Activated T-helper 1 cell treated with anti-CD3 and anti-CD28 coated beads, Interleukin-12 subunit alpha, Interleukin-12 subunit beta, Interleukin-2, Interleukin-4 antibody, amounts not matched to agents 30 ng/mL and 10 ng/mL and 1 ng/mL, durations not matched to agents 14 hours and 24 hours and 36 hours (primary cell): ENCODE measurements at places on chromosomes 5 and 9.

- DNase-seq = no peak
These were observed 5.5 kb upstream of the FGD3 start for GRCh38 chr9:92941861-92942260.

- DNase-seq = no peak
These were observed 9.1 kb downstream of the PTCH1 start for GRCh38 chr9:95507464-95508241.

DNA sequence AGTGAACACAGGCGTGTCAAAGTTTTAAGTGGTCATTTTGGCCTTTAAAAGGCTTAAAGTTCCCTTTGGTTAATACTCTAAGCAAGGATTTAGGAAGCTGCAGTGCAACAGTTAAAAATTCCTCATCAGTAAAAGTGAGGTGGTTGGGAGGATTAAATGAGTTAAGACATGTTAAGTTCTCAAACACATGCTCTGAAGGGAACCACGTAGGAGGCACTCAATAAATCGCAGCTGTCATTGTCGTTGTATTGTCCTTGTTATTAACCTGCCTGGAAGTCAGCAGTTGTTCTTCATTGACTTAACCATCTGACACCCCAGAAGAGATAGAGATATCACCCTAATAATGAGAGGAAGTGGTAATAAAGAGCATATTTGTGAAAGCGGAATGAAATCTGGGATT lies 247.5 kb downstream of the MARCHF11 start:
- DNase-seq = no peak

GRCh38 chr5:139592289-139592688 lies 31.1 kb downstream of the UBE2D2 start:
- no peak for DNase-seq

GRCh38 chr5:60779466-60779865 lies 64.6 kb downstream of the ELOVL7 start:
- no peak for DNase-seq

DNA sequence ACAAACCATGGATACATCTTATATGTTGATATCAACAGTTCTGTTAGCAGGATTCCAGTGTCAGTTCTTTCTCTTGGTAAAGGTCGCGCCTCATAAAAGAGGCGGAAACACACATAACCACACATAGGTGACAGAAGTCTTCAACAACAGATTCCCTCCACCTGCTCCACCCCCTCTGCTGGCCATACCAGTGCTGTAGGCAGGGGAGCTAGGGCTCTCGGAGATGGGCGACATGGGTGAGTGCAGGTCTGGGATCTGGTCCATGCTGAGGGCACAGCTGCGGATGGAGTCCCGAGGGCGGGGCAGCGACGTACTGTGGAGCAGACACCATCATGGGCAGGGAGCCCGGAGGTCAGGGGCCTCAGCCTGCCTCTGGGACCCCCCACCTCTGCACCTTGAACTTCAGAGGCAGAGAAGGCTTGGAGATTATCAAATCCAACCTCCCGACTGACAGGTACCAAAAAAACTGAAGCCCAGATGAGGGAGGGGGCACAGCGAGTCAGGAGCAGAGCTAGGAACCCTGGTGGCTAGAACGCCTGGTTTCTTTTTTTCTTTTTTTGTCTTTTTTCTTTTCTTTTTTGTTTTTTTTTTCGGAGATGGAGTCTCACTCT lies 12.0 kb upstream of the TOR2A start:
- DNase-seq = no peak

GRCh38 chr5:56479696-56480077 lies 246.6 kb upstream of the ANKRD55 start:
- DNase-seq = no peak

- no peak for DNase-seq
These were observed 32.2 kb downstream of the SPOCK1 start for GRCh38 chr5:137466889-137467288.

GRCh38 chr5:113546703-113547183 lies 33.2 kb downstream of the YTHDC2 start:
- DNase-seq = no peak

DNA sequence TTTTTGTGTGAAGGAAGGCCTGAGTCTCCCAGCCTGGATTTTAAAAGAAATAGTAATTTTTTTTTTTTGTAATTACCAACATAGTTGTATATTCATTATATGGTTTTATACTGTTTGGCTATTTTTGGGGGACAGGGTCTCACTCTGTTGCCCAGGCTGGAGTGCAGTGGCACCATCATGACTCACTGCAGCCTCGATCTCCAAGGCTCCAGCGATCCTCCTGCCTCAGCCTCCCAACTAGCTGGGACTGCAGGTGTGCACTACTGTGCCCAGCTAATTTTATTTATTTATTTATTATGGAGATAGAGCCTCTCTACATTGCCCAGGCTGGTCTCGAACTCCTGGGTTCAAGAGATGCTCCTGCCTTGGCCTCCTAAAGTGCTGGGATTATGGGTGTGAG lies 5.1 kb downstream of the LRRC8A start:
- no peak for DNase-seq

GRCh38 chr5:176670449-176670848 lies 23.2 kb downstream of the TSPAN17 start:
- DNase-seq = no peak

DNA sequence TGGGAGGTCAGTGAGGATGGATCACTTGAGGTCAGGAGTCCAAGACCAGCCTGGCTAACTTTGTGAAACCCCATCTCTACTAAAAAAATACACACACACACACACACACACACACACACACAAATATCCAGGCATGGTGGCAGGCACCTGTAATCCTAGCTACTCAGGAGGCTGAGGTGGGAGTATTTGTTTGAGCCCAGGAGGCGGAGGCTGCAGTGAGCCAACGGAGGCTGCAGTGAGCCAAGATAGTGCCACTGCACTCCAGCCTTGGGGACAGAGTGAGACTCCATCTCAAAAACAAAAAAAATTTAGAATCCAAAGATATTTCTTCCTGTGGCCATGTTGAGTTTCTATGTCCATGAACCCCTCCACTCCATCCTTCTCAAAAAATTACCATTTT lies 21.5 kb upstream of the CDC23 start:
- no peak for DNase-seq

DNA sequence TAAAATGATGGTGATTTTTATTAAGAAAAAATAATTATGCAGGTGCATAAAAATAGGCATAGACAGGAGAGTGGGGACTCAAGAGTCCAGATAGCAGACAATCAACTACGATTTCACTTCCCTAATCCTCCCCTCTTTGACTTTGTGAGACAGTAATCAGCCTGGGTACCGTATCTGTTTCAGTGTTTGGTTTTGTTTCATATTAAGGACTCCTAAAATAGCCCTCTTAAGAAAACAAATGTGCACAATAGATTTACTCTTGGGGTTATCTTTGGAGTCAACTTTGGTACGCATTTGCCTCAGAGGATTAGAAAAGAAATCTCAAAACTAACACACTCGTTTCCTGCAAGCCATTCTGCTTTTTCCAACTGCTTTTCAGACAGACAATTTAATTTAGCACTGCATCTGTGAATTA lies 96.3 kb downstream of the ZNF608 start:
- DNase-seq = no peak

DNA sequence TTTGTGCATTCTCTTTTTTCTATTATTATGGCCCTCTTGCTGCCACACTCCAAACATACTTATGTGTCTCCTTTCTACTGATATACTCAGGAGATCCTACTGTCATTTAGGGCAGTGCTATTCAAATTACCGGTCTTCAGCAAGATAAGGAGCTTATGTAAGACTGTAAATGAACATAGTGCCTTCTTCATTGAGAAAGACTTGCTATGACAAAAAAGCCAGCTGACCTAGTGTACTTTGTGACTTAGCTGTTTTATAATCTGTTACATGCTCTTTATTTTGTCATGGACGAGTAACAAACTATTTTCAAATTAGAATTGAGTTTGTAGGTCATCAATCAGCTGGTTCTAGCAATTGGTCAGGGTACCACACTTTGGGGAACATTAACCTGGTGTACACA lies 32.8 kb downstream of the RANBP17 start:
- DNase-seq = no peak

GRCh38 chr5:166562246-166562645 lies 1729.2 kb upstream of the WWC1 start:
- no peak for DNase-seq

DNA sequence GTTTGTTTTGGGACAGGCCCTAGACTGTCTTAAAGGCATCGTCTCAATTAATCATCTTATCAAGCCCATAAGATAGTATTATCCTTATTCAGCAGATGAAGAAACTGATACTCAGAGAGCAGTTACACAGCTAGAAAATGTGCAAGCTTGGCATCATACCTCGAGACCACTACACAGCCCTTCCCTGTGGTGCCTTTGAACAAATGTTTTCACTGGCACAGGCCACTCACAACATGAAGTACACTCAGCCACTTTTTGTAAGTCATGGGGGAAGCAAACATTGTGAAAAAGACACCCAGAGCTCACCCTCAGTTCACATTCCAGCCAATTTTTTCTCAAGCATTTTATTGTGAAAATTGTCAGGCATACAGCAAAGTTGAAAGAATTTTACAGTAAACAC lies 122.5 kb downstream of the WDR41 start:
- no peak for DNase-seq

DNA sequence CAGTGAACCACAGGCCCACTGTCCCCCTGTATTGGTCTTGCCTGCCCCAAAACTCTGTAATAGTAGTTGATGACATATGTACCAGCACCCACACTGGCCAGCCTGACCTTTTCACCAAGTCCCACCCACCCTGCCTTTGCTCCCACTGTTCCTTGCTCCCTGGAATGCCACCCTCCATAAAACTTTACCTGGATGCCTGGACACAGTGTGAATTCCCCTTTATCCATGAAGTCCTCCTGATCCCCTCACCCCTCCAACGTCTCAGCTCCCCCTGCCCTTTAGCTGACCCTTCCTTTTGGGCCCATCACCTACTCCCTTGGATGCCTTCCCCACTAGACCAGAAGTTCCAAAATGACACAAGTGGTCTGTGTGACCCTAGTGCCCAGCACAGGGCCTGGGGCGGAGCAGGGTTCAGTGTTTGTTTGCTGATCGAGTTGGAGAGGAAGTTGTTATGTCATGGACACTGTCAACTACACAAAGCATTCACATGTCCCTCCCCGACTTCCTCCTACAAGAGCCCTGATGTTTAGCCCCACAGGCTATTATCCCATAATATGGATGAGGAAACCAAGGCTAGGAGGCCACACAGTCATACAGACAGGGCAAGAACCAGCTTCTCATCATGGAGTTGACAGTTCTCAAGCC lies 16.1 kb downstream of the AMBP start:
- no peak for DNase-seq

GRCh38 chr9:132235894-132236661 lies 74.2 kb downstream of the NTNG2 start:
- DNase-seq = peak; percentile 67

DNA sequence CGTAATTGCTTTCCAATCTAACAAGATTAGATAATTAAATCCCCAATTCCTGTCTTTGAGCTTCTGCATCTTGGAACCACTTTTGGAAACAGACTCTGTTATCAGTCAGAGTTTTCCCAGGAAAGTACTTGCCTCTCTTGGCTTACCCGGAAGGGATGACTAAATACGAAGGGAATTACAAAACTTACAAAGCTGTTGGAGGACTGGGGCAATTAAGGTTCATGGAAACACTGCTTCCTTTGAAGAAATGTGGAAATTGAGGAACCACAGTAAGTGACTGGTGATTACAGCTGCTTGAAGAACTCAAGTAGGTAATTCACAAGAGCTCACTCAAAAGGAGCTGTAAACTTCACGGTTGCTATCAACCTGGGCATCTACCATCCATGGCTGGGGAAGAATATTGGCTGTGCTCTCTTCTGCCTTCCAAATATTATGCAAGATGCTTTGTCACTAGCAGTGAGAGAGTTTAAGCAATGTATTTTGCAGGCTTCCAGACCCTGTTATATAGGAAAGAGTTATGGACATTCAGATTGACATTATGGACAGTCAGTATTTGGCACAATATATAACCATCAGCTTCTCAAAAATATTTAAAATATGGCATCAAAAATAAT lies 104.6 kb upstream of the MAN2A1 start:
- no peak for DNase-seq

- DNase-seq = no peak
These were observed 53.6 kb downstream of the FER start for GRCh38 chr5:108801301-108801700.

DNA sequence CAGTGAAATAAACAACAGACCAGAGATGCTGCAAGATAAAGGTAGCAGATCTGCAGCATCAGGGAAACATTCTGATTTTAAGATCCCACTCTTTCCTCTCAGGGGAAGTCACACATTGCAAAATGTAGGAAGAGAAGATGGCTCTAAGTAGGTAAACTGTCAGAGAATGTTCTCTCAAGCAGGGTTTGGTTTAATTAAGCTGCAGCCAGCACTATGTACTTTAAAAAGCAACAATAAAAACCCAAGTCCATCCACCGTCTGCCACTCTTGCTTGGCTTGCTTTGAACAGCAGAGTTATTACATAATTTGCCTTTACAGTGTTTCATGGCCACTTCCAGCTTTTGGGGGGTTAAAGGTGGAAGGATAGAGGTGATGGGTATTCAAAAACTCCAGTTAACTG lies 343.2 kb upstream of the DAP start:
- DNase-seq = no peak

DNA sequence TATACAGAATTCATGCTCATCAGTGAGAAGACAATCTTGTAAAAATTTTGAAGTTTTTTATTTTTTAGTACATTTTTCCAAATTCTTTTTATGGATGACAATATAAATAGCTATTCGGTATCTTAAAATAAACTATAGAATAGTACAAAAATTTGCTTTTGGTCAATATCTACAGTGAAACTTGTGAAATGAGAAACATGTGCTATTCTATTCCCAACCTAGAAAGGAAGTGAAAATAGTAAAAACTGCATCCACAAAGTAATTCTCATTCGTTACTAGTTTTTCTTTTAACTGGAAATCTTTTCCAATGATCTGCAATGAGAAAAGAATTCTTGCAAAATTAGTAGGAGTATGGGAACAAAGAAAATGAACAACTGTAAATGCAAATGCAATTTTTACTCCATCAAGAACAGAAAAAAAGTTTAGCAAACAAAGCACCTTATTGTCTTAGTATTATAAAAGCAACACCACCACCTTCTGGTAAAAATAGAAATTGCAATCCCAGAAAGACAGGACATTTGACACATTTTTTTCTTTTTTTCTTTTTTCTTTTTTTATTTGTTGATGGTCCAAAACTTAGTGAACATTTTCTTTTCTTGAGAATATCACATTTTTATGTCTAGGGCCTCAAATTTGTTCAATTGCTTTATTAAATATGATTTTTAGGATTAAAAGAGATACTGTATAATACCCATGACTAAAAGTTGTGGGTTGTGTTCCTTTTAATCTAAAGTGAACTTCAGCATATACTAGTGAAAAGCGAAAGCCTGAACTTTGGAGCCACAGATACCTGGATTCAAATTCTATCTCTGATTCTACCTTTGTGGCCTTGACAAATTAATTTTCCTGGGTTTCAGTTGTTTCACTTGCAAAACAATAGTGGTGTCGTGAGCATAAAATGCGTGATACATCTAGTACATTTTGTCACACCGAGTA lies 72.3 kb downstream of the SLCO4C1 start:
- no peak for DNase-seq

- DNase-seq = no peak
These were observed 53.6 kb downstream of the PDCD1LG2 start for GRCh38 chr9:5563886-5564285.

GRCh38 chr9:96852676-96853075 lies 1.6 kb downstream of the ZNF782 start:
- DNase-seq = no peak
